ENCODE measurements at places on chromosomes 4 and X.

GRCh38 chr4:153497091-153497531 is 31.0 kb downstream of the TMEM131L start:
- DNase-seq: no peak

DNA sequence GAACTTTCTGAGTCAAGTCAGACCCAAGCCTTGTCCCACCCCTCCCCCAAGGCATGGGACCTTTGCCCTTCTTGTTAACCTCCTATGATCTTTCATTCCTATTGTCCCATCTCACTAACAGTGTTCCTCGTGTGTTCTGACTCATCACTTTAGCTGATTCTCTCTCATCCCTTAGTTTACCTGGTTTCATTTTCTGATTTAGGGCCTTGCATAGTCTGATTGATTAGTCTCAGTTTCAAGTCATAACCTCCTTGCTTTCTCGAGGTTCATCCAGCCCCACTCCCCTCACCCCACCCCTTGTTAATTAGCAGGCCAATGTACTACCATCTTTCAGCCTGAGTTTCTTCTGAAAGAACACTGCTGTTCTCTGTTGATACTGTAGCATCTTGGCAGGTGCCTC is 517.4 kb downstream of the RPA4 start:
- DNase-seq: no peak

DNA sequence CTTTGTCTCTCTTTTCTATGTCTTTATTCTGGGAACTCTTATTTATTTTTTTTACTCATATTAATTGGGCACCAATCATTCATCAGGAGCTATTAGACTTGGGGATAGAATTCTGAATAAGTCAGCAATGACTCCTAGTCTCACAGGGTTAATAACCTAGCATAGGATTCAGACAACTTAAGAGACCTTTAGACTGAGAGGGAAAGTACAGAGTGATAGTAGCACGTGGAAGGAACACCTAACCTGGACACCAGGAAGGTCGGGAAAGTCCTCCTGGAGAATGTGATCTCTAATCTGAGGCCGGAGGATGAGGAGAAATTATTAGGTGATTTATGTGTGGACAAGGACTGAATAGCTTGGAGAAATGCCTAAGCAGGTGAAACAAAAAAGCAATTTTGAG is 3.9 kb upstream of the SYNPO2 start:
- no peak for DNase-seq

DNA sequence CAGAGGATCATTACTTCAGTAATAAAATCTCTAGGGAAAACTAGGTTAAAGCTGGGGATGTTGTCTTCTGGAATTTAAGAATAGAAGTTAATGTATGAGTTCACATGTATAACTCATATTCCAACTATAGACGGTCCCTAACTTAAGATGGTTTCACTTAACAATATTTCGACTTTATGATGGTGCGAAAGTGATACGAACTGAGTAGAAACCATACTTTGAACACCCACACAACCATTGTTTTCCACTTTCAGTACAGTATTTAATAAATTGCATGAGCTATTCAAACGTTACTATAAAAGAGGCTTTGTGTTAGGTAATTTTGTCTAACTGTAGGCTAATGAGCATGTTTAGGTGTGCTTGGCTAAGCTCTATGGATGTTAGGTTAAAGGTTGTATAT is 38.7 kb downstream of the CCSER1 start:
- no peak for DNase-seq

DNA sequence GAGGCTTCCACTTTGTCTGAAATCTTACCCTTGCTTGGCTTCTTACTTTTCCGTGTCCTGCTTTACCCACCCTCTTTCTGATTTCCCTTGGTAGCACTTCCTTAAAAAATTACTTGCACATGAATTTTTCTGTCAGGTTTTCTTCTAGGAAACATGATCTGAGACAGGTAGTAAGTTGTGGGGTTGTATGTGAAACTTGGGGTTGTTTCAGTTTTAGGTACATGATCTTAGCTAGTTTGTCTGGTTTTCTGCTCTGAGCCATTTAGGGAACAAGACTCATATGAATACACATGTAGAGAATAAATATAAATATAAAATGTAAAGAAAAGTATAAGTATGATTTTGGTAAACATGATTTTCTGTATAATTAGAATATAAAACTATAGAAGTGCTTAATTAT is 17.4 kb upstream of the ARMCX2 start:
- DNase-seq: no peak

DNA sequence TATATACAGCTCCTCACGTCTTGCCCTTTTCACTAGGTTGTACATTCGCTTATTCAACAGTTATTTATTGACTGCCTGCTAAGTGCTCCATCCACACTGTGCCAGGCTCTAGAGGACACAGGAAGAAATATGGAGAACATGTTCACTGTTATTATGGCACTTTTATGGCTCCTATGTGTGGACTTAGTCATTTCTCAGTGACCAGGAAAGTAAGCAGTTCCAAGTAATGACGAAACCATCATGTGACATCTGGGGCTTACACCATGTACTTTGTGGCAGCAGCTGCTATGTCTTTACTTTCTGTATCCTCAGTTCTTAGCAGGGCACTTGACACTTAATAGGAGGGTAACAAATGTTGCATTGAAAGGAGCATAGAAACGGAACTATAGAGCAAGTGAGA is 278.0 kb downstream of the ANK2 start:
- no peak for DNase-seq

DNA sequence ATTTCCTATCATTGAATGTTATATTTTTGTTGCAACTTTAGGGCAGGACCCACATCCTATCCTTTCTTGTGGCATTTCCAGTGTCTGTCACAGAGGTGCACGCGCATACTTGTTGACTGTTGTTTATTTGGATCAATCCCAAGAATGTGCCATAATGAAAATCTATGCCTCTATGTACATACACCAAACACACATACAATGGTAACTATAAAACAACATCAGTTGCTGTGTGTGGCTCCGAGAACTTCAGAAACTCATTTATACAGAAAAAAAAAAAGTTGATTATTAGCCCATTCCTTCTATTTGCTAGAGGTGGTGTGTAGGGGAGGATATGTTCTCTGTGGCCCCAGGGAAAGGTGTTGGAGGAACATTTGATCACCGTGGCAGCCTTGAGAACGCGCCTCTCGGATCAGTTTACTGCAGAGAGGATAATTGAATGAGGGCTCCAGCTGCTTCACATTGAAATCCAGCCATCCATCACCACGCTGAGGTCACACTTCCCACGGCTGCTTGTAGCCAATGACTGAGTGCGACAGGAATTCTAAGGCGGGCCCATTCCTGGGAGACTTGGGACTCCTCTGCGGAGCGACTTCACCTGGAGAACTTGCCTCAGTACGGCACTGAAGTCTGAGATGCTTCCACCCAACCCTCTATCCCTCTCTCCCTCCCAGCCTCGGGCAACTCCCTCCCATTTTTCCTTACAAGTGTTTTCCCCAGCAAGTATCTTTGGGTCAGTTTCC is 19.5 kb downstream of the SMPX start:
- no peak for DNase-seq

DNA sequence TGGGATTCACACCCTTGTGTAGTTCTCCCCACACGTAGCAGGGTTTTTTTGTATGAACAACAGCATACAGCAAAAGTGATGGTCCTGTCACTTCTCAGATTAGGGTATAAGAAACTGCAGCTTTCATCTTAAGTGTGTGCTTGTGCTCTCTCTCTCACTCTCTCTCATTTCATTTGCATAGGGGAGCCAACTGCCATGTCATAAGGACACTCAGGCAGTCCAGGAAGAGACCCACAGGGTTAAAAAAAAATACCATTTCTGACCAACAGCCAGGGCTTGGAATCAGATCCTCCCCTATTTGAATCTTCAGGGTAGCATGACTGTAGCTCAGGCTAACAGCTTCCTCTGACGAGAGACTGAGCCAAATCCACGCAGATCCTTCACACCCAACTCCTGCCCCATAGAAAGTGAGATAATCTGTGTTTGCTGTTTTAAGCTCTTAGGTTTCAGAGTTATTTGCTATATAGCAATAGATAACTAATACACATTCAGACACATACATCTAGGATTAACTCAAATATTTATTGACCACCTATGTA is 331.2 kb downstream of the PAPSS1 start:
- DNase-seq: no peak

Data from left ventricle myocardium superior (tissue), 1 donor.